Omental fat pad (tissue), 4 donors: ENCODE measurements at places on chromosomes 5 and 9.

- no peak for DNase-seq
Observed at GRCh38 chr5:142134331-142135010, 25.9 kb downstream of the NDFIP1 start.

- no peak for DNase-seq
Observed at GRCh38 chr5:83101514-83101913, 24.2 kb downstream of the XRCC4 start.

- DNase-seq: no peak
Observed at GRCh38 chr5:43043400-43043756, 3.3 kb upstream of the ANXA2R start.

GRCh38 chr9:91897201-91897600, 52.8 kb downstream of the ROR2 start:
- DNase-seq: no peak

DNA sequence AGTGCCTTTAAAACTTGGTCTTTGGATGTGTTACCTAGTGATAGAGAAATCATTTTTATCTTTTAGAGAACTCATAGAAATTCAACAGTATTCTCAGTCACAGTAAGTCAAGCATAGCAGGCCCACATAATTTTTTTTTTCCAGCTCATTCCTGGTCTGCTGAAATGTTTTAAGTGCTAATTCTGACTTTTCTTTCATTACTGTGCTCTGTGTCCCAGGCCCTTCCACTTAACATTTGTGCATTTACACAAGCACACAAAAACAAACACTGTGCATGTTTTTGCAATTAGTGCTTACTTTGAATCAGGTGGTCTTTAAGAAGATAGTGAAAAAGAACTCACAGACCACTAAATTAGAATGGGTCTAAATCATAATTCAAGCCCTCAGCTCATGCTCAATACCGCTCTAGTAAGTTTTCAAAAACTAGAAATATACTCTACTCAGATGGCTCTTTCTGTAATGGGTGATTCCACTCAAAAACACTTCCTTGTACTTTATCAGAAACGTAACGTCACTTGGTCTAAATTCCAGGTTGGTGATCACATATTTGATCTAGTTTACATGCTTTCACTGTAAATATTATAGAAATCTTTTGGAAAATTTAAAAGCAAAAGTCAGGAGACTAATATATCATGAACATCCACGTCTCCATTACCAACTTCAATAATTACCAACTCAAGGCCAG, 107.8 kb downstream of the PCSK5 start:
- DNase-seq: no peak

GRCh38 chr5:160699301-160699700, 152.7 kb downstream of the ATP10B start:
- DNase-seq: no peak

GRCh38 chr5:171628633-171628974, 157.0 kb upstream of the SMIM23 start:
- DNase-seq: no peak

DNA sequence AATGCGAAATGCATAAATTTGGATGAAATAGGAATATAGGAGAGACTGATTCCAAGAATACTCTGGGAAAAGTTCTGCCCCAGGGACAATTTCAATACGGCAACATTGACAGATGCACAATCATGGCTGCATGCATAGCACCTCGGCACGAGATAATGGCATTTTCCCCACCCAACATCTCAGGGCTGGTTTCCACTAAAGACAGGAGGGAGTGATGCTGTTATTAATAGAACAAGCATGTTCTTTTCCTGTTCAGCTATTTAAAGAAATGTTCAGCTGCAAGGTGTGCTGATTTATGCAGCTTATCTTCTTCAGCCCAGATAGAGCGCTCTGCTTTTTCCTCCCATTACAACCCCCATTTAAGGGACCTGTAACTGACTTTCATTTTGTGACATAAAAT, 740.2 kb downstream of the TLR4 start:
- DNase-seq: no peak

DNA sequence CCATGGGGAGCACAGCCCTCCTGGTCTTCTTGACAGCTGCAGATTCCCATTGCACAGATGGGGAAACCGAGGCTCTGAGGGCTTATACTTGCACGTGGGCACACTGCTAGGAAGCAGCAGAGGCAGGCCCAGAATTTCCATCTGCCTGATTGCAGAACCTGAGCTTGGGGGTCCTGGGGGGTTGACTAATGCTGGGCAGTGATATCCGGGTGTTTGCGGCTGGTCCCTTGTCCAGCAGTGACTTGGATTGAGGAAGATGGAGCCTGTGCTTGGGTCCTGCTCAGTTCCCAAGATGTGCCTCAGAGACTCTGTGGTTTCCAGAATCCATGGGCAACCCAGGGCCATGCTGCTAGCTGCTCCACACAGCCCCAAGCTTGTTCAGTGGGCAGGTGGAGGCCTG, 91.2 kb downstream of the PHF2 start:
- no peak for DNase-seq

DNA sequence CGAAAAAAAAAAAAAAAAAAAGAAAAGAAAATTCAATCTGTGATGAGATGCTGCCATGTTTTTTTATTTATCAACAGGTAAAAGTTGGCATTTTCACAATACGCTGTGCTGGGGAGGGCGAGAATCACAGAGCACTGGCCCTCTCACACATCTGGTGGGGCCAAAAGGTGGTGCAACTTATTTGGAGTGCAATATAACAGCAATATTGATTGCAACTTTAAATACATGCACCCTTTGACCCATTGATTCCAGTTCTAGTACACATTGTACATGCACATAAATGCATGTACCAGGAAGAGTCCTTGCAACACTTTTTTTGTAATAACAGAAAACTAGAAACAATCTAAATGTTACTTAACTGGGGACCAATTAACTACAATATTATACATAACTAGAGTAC, 159.1 kb downstream of the DAB2IP start:
- no peak for DNase-seq

DNA sequence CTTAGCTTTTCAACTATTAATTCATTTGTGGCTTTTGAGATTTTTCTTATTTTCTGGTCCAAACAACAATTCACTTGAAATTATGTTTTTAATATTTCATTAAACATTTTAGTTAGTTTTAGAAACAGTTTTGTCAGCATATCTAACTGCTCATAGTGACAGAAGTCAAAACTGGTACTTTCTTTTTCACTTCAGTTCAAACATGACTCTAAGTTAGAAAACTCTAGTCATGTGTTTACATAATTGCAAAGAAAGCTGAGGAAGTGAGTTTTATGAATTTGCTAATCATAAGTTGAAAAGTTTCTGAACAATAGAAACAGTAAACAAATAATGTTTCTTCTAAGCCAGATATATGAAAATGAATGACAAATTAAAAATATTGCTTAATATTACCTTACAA, 1931.0 kb downstream of the EFNA5 start:
- DNase-seq: no peak

DNA sequence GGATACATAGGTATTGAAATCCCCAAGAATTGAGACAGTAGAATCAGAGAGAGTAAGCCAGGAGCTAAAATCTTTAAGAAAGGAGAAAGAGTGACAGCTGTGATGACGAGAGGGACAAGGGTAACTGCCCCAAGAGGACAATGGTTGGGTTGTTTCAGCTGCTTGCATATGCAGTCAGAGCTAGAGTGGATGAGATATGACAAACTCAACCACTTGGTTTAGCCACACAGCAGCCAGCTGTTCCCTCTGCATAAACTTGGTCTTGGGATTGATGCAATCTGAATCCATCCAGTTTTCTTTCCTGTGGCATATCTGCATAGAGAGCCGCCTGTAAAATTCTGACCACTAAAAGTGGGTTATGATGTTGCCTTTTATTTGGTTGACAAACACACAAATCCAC, 100.7 kb downstream of the ZNF622 start:
- DNase-seq: no peak

- no peak for DNase-seq
Observed at GRCh38 chr5:132753135-132753987, 6.1 kb downstream of the CCNI2 start.

DNA sequence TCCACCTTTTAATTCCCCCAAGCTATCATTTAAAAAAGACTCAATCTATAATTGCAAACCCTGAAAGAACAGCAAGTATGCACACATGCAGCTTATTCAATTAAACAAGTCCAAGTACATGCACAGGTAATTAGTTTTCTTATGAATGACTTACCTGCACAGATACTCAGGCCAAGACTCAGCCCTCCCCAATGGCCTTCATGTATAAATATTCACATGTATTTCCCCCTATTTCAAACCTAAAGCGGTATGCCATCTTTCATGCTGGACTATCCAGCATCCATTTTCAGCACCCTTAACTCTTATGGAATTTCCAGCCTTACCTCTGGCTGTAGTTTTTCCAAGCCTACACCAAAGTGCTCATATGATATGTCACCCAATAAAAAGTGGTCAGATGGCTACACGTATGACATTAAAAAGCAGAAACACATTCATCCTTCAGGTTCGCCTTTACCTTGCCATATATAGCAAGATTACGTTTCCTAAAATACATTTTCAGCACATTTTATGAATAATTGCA, 205.5 kb downstream of the MEF2C start:
- DNase-seq: no peak

DNA sequence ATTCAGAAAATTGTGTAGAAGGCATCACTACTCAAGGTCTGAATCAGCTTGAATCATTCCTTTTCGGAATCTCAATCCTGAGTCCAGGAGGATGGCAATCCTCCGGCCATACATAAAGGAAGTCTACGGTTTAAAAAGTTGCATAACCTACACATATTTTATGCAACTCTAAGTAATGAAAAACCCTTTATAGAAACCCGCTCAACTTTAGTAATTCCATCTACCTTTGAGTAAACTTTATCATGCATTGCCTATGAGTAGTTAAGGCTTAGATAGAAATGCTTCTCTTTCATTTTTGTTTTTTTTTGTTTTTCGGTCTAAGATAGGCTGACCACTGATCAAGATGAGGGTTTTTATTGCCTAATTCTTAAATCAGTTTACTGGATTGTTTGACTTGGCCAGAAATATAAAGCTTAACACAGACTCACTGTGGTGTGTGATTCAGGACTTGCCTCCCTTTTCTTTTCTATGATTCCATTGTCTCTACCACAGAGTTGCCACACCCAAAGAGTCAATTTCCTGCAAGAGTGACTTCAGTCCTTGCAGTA, 85.0 kb downstream of the LURAP1L start:
- DNase-seq: no peak

DNA sequence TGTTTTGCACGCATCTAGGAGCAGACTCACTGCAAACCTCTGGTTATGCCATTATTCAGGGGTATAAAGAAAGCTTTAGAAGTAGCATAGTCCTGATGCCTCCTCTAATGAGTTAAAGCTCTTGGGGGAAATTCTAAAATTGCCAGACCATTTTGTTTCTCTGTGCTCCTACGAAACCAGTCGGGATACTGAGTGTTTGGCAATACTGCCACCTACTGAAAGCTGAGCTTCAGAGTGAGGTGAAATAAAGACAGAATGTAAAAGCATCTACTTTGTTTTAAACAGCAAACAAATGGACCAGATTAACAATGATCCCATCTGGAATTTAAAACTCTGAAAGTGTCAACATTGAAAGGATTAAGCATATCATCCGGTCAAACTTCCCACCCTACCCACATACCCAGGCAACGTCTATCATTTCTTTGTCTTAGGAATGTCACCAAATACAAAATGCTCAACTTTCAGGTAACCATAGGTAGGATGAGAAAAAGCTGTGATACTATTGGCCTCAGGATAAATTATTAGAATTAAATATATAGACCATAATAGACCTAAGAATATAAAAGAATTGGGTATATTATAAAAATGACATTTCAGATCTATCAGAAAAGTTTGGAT, 77.8 kb upstream of the SHISAL2B start:
- no peak for DNase-seq

DNA sequence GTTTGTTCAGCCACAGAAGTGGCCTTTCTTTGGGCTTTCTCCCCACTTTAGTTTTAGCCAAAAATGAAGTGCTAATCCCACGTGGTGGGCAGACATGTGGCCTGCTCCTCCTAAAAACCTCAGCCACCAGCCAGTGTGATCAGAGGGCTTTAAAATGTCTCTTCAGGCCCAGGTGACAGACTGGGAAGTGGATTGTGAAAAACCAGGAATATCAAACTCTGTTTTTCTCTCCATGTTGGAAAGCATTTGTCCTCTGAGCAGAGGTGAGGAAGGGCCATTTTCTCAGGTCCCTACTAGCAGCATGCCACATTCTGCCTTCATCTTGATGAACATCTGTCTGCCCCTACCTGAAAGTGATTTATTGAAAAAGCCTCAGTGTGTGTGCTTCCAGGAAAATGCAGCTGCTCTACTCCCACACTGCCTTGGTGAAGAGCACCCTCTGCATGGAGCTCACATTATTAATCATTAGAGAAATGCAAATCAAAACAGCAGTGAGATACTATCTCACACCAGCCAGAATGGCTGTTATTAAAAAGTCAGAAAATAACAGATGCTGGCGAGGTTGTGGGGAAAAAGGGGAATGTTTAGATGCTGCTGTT, 181.2 kb upstream of the DMAC1 start:
- no peak for DNase-seq

DNA sequence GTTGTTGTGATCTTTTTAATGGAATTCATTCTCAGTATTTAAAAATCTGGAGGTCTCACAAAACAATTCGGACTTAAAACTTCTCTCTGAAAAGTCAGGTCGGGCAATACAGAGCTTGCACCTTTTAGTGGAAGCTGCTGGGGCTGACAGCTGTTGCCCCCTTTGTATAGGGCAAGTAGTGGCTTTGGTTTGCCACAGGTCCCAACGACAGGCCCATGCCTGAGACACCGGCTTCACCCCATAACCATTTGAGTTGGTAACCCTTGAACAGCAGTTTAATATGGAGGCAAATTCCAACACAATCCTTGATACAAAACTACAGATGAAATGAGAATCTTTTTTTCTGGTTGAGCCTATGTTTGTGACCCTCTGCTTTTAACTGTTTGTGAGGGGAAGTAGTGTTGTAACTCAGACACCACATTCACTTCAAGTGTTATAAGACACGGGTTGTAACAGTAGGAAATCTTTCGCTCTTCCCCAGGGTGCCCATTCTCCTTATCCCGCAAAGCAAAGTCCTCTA, 752 bp upstream of the GLRX start:
- DNase-seq: no peak

DNA sequence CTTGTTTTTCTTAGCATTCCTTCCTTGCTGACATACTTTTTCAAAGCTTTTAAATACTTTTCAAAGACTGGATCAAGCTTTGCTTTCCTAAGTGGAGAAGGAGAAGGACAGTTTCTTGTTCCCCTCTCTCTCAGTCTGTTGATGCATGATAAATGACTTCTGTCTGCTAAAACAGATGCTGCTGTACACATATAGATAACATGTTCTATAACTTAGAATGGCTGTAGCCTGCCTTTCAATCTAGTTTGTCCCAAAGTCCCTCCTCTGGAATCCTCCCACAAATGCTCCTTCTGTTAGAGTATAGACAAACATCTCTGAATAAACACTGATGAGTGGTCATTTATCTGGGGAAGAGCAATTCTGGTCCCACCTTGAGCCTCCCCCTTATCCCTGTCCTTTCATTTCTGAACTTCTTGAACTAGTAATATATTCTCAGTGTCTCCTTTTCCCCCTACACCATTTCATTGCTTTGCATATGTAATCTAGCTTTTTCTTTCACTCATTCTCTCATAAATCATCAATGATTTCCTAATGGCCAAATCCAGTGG, 5.4 kb upstream of the HEMGN start:
- DNase-seq: no peak

GRCh38 chr5:120464627-120465435, 731 bp downstream of the PRR16 start:
- no peak for DNase-seq

GRCh38 chr5:134129411-134130238, 15.1 kb downstream of the TCF7 start:
- no peak for DNase-seq

- DNase-seq: no peak
Observed at GRCh38 chr5:180253036-180253824, 38.7 kb downstream of the MAPK9 start.
